ENCODE measurements at places on chromosomes 11 and 22.

DNA sequence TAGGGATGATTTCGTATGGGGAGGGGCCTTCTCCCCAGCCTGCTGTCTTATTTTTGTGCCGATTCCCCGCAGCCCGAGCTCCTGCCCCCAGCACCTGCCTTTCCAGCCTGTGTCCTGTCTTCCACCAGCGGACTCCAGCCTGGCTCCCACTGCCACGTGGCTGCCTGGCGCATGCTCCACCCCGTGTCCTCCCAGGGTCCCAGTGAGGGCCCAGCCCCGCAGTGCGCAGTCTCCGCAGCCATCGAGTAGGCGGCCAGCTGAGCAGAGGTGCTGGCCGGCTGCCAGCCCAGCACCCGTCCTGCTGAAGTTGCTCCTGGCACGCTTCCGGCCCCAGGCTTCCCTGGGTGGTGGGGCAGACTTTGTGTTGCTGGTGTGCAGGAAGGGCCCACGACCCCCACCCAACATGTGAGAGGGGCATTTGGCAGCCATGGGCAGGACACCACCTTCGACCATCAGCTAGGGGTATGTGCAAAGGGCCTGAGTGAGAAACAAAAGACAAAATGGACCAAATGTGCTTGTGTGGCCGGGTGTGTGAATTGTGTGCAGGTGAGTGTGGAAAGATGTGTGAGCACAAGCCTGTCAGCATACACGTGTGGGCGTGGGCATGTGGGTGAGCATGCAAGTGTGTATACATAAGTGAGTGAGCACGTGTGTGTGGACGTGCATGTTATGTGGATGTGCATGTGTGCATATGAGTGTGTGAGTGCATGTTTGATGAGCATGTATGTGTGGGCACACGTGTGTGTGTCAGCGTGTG is 55.9 kb downstream of the RTN4R start:
- DNase-seq: no peak

DNA sequence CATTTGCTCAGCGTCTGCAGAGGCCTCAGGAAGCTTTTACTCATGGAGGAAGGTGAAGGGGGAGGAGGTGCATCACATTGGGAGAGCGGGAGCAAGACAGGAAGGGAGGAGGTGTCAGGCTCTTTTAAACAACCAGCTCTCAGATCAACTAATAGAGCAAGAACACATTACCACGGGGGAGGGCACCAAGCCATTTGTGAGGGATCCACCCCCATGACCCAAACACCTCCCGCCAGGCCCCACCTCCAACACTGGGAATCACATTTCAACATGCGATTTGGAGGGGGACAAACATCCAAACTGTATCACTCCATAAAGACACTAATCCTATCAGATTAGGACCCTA is 18.9 kb upstream of the THY1 start:
- no peak for DNase-seq

GRCh38 chr22:50516068-50516467 is 8.0 kb downstream of the NCAPH2 start:
- no peak for DNase-seq

DNA sequence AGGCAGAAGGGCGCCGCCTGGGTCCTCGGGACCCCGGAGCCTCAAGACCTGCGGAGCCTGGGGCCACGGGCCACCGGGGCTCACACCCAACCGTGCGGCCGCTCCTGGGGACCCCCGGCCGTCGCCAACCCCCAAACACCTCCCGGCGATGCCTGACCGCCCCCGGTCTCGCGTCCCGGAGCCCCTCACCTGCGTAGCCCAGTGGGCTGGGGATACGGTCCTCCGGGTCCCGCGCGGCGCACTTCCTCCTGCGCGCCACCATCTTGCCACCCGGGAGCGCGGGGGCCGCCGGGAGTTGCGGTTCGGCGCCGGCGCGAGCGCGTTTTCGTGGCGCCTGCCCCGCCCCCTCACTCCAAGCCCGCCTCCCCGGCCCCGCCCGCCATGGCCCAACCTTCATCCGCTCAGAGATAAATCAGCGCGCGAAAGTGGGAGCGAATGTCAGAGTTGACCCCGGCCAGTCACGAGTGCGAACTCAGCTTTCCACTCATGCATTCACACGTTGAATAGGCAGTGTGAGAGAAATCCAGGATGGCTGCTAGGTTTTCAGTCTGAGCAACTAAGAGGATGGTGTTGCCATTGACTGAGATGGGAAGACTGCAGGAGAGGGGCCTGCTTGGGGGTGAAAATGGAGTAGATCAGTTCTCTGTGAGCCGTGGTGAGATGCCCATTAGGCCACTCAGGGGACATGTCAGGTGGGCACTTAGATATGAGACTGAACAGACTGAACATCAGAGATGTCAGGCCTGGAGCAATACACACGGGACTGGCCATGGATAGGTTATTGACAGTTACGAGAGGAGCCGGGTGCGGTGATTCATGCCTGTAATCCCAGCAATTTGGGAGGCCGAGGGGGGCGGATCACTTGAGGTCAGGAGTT is at the start of gene RRP7A:
Gene RRP7A (minus strand): TSS at position 272 of the 877 bp plus-strand sequence. CDS start 10 bp downstream, at position 262.
- peak; percentile 78 for DNase-seq

- DNase-seq: no peak
These were observed 120.5 kb downstream of the HIPK3 start for GRCh38 chr11:33377412-33378370.

DNA sequence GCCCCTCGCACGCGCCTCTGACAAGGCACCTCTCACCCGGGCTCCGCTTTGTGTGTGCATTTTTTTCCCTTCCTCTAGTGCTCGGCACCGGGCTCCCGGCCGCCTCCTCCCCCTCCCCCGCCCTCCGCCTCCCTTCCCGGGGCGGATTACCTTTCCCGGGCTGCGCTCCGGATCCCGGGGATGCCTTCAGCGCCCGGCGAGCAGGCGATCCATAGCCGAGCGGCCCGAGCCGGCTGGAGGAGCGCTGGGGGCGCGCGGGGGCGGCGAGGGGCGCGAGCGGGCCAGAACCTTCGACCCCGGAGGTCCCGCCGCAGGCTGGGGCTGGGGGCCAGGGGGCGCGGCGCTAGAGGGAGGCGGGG is 282 bp downstream of the MPPED2 start:
- DNase-seq: no peak

GRCh38 chr11:2153581-2154194 is 7.3 kb downstream of the INS start:
- no peak for DNase-seq

DNA sequence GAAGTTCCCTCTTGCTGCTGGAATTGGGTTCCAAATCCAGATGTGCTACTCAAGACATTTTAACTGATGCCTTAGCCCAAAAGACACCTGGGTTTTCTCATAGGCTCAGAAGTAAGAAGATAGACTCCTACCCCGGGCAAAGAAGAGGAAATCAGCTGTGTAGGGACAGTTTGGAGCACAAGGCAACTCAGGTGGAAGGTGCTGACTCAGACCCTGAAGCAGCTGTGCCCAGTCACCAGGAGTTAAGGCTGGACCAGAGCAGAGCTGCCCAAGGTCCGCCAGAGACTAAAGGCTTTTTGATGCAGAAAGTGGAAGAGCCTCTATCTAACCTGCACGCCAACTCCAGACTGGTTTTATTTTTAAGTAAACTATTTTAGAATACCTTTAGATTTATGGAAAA is 20.6 kb upstream of the RAB1B start:
- DNase-seq: no peak

DNA sequence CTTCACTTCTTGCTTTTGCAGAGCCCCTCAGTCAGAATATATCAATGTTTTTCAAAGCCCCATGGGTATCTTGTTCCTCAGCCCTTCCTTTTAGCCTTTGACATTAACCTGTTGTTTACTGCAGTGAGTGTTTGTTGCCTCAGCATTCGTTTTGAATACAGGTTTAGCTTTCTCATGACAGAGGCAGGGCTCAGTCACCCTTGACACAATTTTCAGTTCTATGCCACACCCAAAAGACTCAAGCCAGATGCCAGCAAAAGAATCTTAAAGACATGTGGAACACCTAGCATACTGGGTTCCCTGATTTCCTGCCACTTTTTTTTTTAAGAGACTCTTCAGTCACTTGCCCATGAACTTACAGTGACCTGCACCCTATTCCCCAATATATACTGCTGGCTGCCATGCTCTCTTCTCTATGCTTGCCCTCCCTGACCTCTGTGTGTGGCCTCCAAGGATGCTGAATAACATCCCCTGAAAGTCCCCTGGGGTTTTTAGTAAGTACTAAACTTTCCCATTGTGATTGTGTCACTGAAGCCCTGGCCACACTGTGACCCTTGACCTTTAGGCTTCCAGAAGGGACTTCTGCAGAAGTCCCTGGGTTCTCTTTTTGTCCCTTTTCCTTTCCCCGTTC is 1225.5 kb downstream of the TBC1D22A start:
- no peak for DNase-seq

DNA sequence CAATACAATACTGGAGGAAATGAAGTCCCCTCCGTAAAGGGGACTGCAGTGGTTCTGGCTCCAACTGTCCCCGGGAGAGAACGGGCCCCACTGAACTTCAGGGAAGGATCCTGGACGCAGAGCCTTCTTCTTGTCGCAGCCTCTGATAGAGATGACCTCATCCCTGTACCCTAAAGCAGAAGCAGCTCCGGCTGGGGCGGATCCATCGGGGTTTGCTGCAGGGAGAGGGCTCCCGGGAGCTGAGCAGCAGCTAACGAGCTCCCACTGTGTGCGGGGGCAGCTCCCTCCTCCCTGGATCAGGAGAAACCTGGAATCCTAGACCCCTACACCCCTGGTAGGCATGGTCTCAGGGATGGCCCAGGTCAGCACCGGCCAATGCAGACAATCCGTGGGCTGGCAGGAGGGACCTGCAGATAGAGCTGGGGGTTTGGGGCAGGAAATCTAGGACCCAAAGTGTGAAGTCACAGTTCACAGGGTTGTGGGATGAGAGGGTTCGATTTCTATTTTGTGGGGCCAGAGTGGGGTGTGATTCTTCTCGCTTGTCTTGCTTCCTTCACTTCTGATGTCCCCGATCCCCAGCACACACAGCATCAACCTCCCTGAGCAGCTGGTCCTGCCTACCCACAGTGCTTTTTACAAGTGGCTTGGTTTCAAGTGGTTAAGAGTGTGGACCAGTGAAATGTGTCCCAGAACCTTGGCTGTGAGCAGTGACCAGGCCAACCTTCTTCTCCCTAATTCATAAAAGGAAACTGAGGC is 12.9 kb downstream of the KIAA0930 start:
- no peak for DNase-seq

- no peak for DNase-seq
These were observed 178.7 kb upstream of the CADM1 start for GRCh38 chr11:115682888-115683287.

GRCh38 chr11:2390725-2391151 is 9.8 kb upstream of the TSSC4 start:
- DNase-seq: no peak

DNA sequence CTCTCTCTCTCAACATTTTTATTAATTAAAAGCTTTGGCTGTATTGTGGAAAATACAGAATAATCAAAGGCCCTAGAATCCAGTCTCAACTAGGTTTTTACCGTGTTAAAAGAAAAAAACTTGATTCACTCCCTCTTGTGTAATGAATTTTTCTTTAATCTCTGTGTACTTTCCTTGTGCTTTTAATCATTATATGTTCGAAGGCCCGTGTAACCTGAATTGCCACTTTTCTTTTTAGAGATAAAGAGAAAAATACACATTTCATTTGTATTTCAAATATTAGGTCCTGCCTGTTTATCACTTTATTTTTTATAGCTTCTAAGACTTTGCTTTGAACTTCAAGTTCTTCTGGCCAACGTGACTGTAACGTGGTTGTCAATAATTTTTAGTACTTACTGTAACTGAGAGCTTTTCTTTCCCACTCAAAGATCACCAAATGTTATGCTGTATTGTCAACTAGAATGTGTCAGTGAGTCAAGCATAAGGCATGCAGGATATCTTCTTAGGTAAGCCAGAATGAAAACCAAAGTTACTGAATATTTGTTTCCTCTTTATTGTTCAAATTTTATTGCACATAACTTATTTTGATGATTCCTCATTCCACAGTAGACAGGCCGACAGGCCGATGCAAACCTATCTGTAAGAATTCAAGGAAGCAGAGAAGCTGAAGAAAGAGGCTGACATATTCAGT is 23.3 kb upstream of the FAR1 start:
- DNase-seq: no peak

DNA sequence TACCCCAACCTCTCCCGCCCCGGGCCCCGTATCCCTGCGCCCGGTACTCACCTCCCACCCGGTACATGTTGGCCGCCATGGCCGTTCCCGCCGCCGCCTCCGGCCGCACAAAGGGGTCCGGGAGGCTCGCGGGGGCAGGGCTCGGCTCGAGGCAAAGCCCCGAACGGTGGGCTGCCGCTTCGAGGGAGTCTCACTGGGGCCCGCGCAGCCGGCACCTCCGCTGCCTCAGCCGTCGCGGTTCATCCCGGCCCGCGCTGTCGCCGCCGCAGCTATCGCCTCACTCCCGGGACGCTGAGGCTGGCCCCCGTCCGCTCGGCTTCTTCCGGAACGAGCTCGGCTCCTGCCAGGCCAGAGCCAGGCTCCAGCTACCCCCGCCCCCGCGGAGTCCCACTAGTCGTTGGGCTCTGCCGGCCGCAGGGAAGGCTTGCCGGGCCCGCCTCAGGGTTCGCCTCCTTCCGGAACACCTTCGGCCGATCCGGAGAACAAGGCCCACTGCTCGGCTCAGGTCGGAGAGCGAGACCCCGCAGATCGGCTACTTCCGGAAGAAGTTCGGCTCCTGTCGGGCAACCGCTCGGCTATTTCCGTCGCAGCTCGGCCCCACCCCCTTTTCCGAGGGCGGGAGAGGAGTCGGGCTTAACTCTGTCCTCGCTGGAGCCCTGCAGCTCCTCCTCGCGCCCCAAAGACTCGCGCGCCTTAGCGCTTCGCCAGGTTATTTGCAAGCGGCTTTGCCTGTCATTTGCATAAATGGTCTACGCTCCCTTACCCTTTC is at the start of gene MTA2:
Gene MTA2 (minus strand): TSS at position 494 of the 769 bp plus-strand sequence. CDS start 415 bp downstream, at position 79.
- peak; percentile 98 for DNase-seq

- DNase-seq: no peak
These were observed 269.3 kb upstream of the PITPNB start for GRCh38 chr22:28188178-28188879.

DNA sequence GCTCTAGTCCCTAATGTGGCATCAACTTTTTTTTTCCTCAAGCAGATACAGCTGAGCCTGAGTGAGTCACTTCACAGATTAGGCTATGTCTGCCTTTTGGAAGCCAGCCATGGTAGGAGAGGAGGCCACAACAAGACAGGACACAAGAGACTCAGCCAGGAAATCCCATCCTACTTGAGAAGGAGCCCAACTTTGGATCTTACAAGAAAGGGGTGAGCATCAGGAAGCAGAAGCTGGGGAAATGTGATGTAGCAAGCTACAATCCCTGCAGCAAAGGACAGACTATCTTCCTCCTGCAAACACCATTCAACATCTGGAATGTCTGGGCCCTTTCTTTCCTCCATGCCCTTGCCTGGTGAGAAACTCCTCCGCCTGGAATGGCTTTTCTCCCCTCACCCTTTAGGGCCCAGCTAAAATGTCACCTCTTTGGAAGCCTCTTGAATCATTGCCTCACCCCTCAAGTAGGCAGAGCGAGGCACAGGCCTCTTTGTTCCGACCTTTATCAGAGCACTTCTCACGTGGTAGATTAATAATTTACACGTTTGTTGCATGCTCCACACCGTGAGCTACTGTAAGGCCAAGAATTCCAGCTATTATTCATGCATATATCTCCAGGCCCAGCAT is 156.4 kb upstream of the PITPNB start:
- DNase-seq: no peak

GRCh38 chr11:68028802-68029545 is 1.5 kb upstream of the NDUFS8 start:
- DNase-seq: no peak
